Epithelial cell of prostate (primary cell): ENCODE measurements at places on chromosomes 13 and 19.

GRCh38 chr13:52744842-52745375, 5.3 kb upstream of the CNMD start:
- no peak for DNase-seq

DNA sequence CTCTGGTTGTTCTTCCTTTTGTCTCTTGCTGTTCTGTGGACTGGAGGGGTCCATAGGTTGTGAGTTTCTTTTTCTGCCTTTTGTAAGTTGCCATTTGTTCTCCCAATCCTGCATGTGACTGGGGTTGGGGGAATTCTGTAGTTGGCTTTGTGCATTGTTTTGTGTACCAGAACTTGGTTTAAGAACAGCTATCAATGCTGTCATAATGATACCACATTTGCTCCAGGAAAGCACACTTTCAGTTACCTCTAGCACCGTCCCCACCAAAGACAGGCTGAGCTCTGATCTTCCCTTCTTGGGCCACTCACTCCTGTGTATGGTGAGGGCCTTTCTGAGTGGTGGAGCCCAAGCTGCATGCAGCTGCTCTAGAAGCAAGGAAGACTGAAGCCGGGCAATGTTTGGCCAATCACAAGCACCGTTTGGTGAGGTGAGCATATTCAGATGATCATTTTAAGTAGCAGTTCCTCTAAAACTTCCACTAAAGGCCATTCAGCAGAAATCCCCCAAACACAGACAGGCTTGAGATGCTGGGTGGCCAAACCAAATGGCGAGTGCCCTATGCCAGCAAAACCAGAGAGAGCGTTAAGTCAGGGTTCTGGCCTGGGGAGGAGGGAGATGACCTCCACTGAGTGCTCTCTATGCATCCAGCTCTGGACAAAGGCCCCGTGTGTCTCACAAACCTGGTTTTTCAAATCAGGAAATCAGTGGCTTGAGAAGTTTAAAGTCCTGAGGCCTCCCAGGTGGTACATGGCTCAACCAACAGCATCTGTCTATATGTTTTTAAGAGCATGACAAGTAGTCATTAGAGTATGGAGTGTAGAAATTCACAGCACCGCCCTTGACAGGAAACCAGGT, 120.7 kb upstream of the SPATA13 start:
- DNase-seq = no peak

GRCh38 chr13:113142876-113143275, 15.6 kb upstream of the PROZ start:
- DNase-seq = no peak

- DNase-seq = no peak
Observed at GRCh38 chr13:72700509-72700908, 26.9 kb downstream of the MZT1 start.

DNA sequence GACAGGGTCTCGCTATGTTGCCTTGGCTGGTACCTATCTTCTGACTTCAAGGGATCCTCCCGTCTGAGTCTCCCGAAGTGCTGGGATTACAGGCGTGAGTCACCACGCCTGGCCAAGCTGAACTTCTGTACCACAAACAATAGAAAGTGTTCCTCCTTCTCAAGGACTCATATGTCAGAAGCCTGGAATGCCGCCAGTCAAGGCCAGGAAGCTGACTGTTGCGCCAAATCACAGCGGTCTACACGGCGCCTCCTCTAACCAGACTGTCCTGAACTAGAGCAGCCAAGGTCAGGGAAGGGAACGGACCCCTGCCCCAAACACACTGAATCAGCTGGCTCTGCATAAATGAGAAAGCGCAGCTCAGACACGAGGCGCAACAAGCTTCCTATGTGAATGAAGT, 14.6 kb downstream of the RAB20 start:
- peak; percentile 79 for DNase-seq

DNA sequence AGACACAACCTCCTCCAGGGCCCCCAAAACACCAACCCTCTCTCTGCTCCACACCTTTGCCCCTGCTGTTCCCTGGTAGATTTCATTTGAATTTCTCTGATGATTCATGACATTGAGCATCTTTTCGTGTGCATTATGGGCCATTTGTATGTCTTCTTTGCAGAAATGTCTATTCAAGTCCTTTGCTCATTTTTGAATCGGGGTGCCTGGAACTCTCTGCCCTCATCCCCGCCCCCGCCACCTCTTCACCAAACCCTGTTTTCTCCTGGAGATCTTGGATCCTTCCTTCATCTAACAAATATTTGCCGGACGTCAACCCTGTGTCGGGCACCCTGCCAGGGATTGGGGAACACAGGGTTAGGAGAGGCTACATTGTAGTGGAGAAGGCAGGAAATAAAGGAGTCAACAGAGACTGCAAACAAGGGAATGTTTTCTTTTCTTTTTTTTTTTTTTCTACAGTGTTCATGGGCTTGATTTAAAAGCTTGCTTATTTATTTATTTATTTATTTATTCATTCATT, 25.5 kb upstream of the SLC1A5 start:
- no peak for DNase-seq

- no peak for DNase-seq
Observed at GRCh38 chr19:28846094-28846812, 366.7 kb downstream of the UQCRFS1 start.

DNA sequence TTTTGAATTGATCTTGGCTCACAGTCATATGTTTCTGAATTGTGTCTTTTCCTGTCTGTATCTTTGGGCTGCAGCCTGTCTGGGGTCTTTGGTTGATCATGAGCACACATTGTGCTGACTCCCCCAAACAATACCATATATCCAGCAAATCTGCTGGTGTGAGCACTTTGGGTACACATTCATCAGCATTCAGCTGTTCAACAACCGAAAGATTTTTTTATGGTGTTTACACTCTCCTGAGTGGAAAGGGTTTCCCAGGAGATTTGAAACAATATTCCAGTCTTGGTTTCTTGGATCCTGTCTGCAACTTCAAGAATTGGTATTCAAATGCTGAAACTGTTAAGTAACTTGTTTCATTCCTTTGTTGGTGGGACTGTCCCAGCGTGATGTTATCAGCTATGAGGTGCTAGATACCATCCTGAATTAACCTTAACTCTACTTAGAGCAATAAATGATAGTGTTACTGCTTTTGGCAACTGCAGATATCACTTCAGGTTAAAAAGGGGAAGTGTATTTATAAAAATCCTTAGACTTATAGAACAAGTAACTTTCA, 78.4 kb upstream of the DIAPH3 start:
- no peak for DNase-seq

DNA sequence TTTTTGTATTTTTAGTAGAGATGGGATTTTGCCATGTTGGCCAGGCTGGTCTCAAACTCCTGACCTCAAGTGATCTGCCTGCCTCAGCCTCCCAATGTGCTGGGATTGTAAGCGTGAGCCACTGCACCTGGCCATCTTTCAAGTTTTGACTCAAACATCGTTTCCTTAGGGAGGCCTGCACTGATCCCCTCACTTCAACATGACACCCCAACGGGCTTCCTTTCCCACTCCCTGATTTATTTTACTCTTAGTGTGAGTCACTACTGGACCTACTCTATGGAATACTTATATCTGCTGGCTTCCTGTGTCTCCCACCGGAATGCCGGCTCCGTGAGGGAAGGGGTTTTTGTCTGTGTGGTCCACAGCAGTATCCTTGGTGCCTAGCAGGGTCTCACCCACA, 4.5 kb upstream of the ADAMTS10 start:
- DNase-seq = no peak

- no peak for DNase-seq
Observed at GRCh38 chr19:58037927-58038687, 4.3 kb downstream of the ZSCAN1 start.

DNA sequence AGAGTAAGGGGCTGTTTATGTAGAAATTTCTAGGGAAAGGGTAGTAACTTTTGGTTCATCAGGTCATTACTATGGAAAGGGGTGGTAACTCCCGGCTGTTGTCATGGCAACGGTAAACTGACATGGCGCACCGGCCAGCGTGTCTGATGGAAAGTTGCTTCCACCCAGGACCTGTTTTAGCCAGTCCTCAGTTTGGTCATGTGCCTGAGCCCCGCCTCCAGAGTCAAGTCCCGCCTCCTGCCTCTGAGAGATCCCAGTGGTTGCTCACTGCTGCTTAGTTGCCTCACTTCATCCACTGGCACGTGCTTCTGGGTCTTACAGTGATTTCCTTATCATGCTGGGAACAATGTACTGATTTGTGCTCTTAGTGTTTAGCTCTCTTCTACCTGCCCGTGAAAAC, 455.2 kb upstream of the ZNF507 start:
- DNase-seq = no peak

DNA sequence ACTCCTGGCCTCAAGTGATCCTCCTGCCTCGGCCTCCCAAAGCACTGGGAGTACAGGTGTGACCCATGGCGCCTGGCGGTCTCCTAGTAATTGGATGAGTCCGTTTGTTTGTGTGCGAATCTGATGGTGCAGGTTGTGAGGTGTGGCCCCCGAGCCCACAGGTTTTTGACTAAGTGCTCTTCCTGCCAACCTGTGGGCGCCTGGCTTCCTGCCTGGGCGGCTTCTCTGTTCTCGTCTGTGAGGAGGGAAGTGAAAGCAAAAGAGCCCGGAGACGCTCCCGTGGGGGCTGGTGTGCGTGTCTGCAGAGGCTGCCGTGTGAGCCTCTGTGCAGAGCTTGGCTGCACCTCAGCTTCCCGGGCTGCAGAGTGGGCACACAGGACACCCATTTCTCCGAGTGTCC, 10.0 kb downstream of the ARHGAP45 start:
- peak; percentile 39 for DNase-seq

- peak; percentile 12 for DNase-seq
Observed at GRCh38 chr19:42140125-42140754, 8.0 kb upstream of the POU2F2 start.

DNA sequence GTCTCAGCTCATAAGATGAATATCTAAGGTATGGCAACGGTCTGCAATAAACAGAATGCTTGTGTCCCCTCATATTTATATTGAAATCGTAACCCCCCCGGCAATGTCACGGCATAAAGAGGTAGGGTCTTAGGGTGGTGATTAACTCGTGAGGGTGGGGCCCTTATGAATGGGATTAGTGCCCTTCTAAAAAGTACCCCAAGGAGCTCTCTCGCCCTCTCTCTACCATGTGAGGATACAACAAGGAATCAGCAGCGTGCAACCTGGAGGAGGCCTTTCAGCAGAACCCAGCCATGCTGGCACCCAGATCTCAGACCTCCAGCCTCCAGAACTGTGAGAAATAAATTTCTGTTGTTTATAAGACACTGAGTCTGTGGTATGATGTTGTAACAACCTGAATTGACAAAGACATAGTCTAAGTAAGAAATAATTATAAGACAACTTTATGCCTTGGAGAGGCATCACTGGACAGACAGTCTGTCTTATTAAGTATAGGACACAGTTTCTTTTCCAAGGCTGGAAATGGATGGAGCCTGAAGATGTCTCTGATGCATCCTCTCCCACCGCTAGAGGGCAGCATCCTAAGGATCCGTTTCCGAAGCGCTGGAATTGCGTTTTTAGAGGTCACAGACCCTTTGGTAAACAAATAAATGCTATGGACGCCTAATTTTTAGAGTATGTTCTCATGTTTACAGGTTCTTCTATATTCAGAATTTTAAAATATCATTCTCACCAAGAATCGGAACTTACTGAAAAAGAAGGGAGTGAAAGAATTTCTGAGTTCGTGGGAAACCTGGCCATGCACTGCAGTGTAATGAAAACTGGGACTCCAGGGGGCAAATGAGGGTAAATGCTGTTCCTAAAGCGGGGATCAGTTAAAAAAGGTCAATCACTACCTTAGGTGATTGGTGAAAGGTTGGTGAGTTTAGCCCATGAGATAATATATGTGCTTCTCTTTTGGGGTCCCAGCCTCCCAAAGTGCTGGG, 13.3 kb upstream of the LEUTX start:
- no peak for DNase-seq

- no peak for DNase-seq
Observed at GRCh38 chr13:106555631-106556328, 12.2 kb downstream of the ARGLU1 start.

GRCh38 chr13:41916173-41916954, 44.5 kb downstream of the VWA8 start:
- no peak for DNase-seq

DNA sequence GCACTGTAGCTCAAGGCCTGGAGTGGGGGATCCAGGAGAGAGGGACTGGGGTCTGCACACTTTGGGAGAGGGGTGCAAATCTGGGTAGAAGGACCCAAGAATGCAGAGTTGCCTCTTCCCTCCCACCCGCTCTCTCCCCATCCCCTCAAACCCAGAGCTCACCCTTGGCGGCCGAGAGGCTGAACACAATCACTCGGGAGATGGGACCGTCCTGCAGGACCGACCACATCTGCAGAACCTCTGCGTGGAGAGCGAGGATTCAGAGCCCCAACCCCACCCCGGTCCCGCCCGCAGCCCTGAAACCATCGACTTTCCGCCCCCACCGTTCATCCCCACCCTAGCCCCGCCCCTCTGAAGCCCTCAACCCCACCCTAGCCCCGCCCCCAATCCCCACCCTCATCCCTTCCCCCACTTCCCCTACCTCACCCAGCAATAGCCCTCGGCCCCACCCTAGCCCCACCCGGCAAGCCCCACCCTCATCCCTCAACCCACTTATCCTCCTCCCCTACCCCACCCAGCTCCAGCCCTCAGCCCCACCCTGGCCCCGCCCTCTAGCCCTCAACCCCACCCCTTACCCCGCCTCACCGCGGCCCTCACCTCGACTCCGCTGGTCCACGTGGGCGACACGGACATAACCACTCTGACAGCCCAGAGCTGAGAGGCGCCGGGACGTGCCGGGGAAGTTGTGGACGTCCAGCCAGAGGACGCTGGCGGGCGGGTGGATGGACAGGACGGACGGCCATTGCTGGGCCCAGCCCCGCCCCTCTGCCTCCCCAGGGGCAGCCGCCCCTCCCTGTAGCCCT, 4.1 kb downstream of the KPTN start:
- DNase-seq = no peak

DNA sequence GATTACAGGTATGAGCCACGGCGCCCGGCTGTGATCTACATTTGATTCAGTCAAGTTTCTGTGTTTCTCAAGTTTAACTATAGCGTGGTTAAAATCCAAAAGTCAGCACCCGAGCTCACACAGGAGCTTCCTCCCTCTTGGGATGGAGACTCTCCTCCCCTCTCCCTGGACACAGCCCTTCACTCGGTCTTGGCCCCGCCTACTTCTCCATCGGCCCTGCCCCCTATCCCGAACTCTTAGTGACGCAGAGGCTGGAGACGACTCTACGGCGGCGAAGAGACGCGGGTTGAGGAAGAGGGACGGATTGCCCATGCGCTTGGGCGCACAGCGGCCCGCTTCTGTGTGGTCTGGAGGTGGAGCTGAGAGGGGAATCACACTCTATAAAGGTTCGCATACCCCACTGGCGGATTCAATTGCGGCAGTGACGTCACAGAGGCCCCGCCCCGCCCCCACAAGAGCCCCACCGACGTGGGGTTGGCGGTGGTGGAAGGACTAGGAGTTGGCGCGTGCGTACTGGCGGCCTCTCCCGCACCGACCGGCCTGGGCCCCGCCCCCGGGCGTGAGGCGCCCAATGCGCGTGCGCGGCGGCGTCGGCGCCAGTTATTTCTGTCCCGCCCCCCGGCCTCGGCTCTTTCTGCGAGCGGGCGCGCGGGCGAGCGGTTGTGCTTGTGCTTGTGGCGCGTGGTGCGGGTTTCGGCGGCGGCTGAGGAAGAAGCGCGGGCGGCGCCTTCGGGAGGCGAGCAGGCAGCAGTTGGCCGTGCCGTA, at the start of gene TRIM28:
TSS of gene TRIM28 (plus strand) at position 239 of the 765 bp plus-strand sequence. CDS start 694 bp downstream, outside the sequence.
- DNase-seq = peak; percentile 91
